ENCODE measurements at places on chromosomes 1 and 21.

DNA sequence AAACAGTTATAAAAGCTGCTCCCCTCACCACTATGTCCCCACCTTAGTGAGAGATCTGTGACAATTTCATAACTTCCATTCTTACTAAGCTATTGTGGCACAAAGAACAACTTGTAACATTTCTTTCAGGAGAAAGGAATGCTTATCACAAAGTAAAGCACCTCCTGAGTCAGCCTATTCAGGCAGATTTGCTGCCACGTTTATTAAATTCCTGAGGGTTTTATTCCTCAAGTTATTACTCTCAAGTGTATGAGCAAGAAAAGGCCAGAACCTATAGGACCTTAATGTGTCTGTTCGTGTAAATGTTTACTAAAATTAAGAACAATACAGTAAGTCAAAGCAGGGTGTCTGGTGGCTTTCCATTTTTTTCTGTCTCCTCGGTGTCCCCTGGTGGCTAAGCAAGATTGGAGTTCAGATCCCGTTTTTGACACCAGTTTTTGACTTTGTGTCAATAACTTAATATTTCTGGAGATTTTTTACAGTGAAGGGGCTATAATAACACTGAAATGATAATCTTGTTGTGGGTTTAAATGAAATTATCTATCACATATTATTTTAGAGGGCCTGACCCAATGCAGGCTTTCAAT is 1539.6 kb downstream of the BRINP3 start:
- no peak for DNase-seq

- no peak for DNase-seq
These were observed 216.6 kb upstream of the CSF3R start for GRCh38 chr1:36699113-36699911.

DNA sequence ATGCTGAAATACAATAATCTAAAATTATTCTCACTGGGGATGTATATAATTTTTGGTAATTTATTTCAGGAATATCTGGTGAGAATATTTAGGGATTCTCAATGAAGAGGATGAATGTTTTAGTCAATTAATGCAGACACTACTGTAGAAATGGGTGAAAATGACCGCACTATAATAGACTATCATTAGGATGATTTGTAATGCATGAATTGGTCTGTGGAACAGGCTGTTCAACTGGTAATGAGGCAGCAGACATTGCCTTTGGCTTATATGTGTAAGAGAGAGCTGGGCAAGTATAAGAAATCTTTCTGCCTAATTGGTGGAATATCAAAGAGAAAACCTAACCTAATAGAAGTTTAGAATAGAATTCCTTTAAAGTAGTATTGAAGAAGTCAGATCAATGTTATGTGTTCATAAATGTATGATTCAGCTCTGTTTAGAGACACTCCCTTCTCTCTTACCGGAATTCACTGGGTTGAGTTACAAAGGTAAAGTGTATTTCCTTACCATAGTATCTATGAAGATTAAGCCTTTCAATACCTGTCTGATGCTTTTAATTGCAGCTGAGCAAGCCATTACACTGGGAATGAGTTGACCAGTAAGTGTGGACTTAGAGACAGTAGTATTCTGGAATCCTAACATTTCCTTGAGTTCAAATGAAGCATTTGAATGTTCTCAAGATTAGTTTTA is 274.5 kb downstream of the S1PR1 start:
- no peak for DNase-seq

GRCh38 chr1:36177589-36178431 is 21.9 kb downstream of the MAP7D1 start:
- DNase-seq: no peak

GRCh38 chr1:5611851-5612250 is 380.4 kb downstream of the NPHP4 start:
- no peak for DNase-seq

- DNase-seq: no peak
These were observed 15.2 kb downstream of the ITPKB start for GRCh38 chr1:226723657-226724532.

DNA sequence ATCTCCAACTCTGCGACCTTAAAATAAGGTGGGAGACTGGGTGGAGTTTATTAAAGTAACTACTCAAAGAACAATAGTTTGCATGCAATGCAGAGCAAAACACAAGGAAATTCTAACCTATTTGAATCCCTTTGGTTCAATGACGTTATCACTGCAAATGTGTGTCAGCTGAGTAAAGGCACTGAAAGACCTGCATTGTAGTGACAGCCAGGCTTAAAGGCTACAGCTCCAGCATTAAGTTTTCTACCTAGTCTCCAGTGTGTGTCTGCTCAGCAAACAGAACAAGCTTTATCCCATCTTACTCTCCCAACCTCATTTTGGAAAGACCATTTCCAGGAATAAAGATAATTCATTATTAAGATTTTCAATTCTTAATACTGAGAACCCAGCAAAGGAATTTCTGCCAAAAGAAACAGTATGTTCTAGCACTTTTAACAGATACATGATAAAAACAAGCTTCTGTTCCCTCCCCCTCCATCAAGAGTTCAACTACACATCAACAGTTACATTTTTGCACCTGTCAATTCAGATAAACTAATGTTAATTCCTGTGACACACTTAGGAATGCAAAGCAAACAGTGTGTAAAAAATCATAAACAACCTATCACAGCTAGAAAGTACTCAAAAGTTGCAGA is 14.2 kb downstream of the PTP4A2 start:
- DNase-seq: no peak

GRCh38 chr1:53968125-53968513 is 22.0 kb downstream of the LRRC42 start:
- DNase-seq: no peak

DNA sequence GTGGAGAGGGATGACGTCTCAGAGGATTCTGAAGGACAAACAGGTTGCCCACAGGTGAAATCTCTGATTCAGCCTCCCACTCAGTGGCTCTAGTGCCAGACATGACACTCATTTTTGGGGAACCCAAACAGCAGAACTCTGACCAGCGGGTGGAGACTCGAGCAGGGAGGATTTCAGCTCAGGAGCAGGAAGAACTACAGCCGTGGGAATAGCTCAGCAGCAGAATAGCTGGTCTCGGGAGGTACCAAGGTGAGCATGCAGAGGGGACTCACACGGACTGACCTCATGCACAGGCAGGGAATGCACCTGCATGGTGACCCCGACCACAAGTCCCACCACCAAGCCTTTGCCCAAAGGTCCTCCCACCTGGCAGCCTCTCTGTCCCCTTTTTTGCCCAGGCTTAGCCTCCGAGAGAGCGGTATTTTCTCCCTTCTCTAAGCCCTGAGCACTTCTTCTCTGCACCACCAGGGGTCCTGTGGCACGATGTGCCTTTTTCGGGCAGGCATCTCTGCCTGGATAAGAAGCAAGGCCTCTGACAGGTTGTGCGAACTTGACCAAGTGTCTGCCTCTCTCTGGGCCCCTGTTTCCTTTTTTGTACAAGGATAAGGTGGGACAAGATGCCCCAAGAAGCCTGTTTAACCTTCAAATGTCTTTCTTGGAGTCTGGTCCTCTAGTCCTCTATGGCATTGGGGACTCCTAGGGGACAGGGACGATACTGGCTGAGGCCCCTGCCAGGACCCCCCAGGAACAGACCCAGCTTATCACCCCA is 8.8 kb upstream of the FGR start:
- DNase-seq: peak; percentile 54

DNA sequence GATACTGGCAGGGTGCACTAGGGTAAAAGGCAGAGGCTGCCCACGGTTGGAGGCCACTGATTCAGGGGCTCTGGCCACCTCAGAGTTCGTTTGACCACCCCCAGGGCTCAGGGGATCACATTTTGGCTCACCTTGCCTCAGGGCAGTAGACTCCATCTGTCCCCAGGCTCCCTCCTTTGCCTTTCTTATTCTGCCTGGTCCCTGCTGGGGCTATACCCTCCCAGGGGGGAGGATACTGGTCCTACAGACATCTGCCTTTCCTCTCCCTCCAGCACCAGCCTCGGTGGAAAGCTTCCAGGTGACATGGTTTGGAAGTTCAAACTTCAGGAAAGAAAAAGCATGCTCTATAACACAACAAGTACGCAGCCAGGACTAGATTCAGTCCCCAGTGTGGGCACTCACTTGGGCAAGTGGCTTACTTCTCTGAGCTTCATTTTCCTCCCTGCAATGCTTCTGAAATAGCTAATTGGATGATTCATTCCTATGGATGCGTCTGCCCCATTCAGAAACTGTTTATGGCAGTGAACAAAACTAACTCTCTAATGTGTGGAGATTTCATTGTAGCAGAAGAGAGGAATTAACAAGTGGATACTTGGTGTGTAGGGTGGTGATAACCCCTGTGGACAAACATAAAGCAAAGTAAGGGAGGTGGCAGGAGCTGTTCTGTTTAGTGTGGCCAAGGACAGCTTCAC is 154.8 kb downstream of the TRABD2B start:
- DNase-seq: no peak

DNA sequence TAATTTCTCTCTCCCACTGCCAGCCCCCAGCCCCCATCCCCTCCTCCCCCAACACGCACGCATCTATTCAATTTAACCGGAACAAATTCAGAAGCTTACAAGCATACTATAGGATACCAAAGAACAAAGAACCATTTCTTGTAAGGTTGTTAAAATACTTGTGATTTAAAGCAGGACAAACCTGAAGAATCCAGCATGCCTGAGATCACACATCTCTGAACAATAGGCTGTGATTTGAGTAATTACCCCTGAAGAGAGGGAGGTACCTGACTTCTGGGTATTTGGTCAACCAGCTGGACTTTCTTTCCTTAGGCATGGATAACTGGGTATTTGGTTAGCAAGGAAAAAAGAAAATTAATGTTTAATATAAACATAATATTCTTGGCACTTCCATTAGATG is 105.1 kb downstream of the NMNAT2 start:
- no peak for DNase-seq

- DNase-seq: no peak
These were observed 10.0 kb downstream of the C1orf198 start for GRCh38 chr1:230858236-230858820.

DNA sequence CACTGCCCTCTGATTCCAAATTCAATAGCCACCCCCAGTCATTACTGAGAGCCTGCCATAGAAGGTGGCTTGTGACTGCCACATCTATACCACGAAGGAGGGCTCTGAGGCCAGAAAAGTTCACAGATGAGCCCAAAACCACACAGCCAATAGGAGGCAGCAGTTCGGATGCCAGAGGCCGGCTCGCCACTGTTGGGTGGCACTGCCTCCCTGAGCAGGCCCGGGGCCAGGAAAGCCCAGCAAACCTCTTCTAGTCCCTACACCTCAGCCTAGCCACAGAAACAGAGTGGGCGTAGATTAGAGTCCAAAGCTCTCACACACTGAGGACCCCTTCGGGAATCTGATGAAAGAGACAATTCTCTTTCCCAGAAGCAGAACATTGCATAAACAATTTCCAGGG is 5.9 kb upstream of the CAMK2N1 start:
- DNase-seq: no peak

DNA sequence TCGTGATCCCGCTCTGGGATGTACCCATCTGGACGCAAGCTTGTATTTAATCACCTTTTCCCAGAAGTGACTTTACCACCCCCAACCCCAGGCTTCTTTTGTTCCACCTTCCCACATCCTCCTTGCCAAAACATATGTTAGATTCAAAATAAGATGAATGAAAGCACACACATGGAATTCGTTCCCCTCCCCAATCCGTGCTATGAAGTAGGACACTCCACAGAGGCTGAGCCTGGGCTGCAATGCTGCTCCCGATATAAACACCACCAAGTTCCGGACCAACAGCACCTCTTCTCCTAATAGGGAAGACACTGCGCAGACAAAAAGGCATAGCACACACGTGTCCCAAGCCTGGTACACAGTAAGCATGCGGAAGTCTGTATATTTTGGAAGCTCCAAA is 86.1 kb downstream of the CLSTN1 start:
- DNase-seq: no peak

GRCh38 chr1:119797162-119797561 is 14.1 kb downstream of the REG4 start:
- no peak for DNase-seq

DNA sequence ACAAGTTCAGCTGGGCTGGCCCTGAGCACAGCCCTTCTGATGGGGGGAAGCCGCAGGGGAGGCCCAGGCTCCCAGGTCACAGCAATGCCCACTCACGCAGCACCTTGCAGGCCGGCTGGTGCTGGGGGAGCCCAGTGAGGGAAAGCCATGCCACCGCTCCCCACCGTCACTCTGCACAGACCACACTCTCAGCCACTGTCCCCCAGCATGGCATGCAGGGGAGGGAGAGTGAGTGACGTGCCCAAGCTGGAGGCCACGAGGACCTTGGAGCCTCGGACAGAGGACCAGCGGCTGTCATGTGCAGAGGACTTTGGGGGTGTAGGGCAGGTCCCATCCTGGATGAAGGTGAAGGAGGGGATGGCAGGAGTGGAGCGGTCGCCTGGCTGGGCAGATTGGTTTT is 25.1 kb downstream of the SLC45A1 start:
- DNase-seq: no peak

DNA sequence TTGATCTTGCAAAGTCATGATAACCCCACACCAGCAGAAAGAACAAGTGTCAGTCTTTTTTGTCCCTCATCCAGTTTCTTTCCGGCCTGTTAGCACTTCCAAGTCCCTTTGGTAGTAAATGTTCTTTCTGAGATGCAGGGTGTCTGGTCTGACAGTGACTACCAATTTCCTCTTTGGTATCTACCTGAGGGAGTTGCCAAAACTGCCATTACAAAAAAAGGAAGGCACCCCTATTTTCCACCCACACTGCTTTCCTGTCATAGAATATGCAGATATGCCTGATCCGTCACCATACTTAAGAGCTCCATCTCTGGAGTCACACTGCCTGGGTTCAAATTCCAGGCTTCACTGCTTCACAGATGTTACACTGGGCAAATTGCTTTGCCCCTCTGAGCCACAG is 72.4 kb downstream of the ZNF281 start:
- DNase-seq: no peak

DNA sequence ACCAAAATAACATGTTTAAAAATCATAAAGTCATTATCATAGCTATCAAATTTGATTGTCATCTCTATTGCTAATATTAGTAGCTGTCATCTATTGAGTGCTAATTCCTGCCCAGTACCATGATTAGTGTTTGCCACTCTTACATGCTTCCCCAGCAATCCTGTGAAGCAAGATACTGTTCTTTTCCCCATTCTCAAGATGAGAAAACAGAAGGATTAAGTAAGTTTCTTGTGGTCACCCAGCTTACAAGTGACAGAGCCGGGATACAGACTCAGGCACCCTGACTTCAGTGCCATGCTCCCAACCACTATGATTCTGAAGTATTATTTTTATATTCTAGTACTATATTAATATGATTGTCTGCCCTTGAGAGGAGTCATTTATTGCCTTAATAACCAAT is 36.5 kb downstream of the LRRC8C start:
- DNase-seq: no peak

GRCh38 chr1:189149547-189150375 is 1327.9 kb downstream of the BRINP3 start:
- DNase-seq: no peak

- DNase-seq: no peak
These were observed 24.4 kb upstream of the TSPEAR start for GRCh38 chr21:44735821-44736220.

- no peak for DNase-seq
These were observed 4.6 kb downstream of the NBL1 start for GRCh38 chr1:19648689-19649088.

DNA sequence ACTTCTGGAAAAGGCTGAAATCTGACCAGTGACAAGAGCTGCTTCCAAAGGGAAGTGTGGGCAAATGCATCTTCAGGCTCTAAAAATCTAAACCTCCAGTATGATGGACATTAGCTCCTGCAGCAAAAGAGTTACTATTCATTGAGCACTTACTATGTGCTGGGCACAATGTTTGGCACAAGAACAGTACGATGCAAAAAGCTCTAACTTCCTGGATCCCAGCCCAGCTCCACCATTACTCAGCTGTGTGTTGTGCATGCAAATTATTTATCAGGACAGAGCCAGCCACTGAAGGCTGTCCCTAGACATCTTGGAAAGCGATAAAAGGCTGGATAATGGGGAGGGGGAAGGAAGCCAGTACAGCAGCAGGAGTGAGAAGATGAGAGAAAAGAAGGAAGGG is 143.5 kb downstream of the ELAVL4 start:
- no peak for DNase-seq

All from hematopoietic multipotent progenitor cell treated with erythropoietin and hydrocortisone succinate and interleukin-3 and kit ligand, for 17 days (in vitro differentiated cells).